NCI-H2029 (cell line): ENCODE measurements at places on chromosomes 3 and 15.

DNA sequence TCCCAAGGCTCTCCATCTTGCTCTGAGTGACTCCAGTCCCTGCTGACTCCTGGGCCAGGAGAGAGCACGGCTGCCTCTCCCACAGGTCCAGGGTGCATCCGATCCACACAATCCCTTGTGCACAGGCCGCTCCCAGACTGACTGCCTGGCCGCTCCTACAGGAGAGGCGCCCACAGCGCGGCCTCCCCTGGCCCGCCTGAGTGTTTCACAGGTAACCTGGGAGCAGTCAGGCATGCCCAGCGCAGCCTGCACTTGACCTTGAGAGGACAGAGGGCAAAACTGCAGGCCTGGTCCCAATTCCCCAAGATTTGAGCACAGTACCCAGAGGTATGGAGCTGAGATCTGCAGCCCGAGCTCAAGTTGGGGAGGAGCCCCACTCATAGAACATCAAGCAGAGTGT lies 490.2 kb downstream of the CNTN6 start:
- DNase-seq = no peak

DNA sequence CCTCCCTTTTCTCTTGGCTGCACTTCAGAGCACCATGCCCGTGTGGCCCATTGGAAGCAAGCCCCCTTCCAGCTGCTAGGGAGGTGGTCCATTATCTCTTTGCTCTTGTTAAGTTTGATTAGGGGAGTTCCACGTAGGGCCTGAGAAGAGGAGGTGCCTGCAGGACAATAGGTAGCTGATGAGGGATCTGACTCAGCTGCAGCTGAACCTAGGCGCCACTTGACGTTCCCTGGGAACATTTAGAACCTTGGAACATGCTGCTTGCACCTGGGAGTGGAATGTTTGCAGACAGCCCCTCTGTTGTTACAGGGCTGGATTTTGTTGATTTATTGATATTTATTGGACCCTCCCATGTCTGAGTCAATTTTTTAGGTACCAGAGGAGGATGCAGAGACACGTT lies 4.7 kb downstream of the SMAD3 start:
- DNase-seq = no peak

DNA sequence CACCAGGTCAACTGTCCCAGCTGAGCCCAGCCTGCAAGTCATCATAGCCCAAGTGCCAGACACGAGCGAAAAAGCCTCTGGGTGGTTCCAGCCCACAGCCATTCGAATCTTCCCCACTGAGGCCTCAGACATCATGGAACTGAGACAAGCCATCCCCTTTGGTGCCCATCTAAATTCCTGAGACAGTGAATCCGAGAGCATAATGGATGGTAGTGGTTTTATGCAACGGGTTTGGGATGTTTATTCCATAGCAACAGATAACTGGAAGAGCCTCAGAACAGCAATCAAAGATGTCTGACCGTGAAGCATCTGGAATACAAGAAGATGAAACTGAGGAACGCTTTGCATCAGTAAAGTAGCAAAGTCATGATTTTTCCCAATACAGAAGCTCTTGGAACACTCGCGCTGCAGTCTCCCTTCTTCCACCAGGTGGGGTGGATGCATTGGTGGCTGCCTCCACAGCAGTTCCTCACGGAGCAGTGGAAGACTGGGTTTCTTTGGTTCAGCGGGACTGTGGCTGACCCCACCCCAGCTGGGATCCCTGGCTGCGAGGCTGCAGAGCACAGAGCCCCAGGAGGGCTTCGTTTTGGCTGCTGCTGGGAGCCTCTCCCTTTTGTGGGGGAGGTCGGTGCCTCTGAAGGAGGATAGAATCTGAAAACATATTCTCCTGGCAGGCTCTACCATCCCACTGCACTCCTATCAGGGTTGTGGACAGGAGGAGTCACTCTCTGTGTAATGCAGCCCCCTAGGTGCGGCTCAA lies 26.4 kb upstream of the PDE8A start:
- no peak for DNase-seq

GRCh38 chr15:92393071-92393979 lies at the start of gene ST8SIA2:
TSS of gene ST8SIA2 (plus strand) at chr15:92393881. CDS start at chr15:92394065, 184 bp downstream.
- no peak for DNase-seq

GRCh38 chr3:184004476-184004875 lies 13.2 kb downstream of the ABCC5 start:
- DNase-seq = no peak

GRCh38 chr15:48315041-48315440 lies 16.2 kb upstream of the DUT start:
- no peak for DNase-seq

- peak; percentile 70 for DNase-seq
Observed at GRCh38 chr3:159775372-159775961, 213.2 kb upstream of the IL12A start.

DNA sequence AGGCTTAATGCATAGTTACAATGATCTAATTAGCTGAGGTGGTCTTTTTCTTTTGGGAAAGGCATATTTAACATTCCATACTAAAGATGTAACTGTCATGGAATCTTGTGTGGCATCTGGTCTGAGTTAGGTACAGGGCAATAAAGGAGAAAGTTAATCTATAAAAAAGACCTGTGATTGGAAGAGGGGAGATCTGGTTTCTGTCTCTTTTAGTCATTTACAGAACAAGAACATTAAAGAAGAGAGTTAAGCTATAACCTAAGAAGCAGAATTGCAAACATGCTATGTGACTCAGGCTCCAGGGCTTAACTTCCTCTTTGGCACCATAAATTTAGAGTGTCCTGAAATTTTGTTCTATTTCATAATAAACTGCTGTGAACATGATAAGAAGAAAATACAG lies 47.2 kb upstream of the MME start:
- no peak for DNase-seq
